ENCODE measurements at places on chromosomes 6 and 20.

DNA sequence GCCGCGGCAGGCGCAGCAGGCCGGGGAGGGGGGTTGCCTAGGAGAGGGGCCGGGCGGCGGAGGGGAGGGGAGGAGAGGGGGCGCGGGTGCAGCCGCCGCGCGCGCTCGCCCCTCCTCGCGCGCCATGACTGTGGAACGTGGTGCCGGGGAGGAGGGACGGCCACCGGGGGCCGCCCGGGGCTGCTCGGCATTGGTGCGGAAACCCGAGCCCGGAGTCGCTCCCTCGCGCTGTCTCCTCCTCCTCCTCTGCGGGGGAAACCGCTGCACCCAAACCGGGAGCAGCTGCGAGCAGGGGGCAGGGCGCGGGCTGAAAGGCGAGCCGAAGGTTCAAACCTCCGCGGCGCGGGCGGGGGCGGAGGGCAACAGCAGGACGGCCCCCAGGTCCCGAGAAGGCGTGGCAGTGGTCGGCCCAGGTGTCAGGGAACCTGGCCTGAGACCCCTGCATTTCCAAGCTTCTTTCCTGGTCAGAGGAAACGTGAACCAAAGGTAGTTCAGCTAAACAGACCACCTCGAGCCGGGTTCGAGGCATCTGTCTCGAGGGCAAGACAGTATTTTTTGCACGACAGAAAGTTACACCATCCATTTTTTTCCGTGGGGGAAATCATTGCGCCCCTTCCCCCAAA is 1.4 kb upstream of the TRERF1 start:
- peak; percentile 68 for DNase-seq

DNA sequence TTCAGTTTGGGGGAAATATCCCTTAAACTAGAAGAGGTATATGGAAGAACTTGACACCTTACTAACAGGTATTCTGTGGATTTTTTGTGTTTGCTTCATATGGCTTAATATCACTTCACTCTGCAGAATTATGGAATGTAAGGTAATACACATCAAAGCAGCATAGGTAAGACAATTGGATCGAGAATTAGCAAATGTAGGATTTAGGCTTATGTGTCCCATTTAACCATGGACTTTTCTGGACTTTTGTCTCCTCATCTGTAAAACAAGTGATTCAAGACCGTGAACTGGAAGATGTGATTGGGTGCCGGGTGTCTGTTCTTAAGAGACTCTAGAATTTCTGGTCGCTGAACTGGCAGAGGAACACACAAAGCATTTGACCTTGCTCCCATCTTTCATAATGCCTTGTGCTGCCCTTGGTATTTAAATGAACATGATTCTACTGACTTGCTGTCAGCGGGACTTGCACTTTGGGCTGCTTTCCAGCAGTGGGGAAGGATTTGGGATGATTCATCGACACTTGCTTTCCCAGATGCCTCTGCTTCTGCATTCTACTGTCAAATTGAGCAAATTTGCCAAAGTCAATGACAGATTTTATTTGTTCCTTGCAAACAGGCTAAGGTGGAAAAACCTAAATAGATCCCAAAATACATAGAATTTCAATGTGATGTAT is 199.8 kb downstream of the PLCB1 start:
- DNase-seq: no peak

DNA sequence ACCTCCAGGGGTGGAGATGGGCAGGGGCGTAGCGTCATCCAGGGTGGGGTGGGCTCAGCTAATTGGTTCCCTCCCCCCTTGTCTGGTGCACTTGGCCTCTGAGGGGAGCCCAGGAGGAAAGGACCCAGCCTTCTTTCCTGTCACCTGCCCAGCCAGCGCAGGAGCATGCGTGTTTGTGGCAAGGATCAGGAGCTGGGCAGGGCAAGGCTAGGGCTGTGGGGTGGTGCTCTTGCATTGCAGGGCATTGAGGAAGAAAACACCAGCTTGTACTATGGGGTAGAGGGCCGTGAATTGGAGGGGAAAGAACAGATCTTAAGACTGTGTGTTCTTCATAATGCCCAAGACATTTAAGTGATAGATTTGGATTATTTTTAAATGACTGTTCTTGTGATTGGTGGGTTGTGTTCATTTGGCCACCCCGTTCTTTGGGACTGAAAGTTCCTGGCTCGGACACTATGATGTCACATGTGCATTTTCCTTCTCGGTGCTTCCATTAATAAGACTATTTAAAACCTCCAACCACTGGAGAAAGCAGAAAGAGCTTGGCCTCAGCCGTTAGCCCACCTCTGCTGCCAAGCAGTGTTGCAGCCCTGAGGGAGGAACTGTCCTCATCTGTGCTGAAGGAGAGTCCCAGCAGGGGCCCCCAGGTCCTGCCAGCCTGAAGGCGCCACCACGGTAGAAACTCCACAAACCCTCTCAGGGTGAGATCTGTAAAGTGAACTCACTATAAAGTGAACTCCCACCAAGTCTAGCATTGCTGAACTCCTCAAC is 136.2 kb upstream of the INSM1 start:
- no peak for DNase-seq

DNA sequence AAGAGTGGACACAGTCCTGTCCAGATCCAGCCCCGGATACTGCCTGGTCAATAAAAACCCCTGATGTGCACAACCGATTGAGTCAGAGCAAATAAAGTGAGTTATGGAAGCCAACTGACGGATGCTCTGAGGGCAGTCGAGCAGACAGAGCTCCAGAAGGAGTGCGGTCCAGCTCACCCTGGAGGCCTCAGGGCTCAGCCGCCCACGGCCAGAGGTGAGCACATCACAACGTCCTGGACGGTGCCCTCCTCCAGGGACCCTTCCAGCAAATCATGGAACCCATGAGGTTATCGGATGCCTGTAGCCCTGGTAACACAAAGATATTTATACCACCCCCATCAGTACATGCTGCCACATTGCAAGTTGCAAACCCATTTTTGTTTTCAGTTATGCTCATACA is 44.0 kb upstream of the SMOC2 start:
- no peak for DNase-seq

DNA sequence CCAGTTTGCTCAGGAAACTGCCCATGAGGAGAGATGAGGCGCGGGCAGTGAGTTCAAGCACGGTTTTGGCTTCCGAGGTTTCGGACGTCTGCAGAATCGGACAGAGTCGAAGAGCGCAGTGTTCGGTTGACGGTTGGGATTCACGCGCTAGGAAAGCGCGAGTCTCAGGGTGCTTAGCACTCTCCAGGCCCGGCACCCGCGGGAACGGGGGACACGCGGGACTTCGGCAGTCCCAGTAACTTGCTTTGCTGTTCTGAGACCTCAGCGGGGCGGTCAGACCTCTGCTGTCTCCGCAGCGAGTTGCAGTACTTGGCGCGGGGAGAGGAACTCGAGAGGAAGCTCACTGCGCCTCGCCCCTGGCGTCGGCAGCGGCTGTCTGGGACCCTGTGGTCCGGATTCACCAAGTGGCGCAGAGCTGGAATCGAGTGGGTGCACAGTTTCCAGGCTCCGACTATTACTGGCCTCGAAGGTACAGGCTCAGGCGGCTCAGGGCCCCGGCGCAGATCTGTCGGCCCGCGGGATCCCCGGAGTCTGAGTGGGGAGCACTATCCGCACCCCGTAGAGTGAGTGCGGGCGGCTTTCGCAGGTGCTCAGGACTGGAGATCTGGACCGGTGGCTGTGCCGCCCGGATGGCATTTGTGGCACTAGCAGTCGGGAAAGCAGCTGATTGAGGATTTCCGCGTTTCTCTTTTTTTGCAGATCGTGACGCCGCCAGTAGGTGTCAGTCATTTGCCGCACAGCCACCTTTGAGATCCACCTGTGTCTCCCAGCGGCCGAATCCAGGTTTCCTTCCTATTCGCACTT is at the start of gene POM121L2:
Gene POM121L2, minus strand, starts transcription at position 128 of the 804 bp plus-strand sequence. Its CDS starts 103 bp downstream, at position 25.
- DNase-seq: peak; percentile 80

DNA sequence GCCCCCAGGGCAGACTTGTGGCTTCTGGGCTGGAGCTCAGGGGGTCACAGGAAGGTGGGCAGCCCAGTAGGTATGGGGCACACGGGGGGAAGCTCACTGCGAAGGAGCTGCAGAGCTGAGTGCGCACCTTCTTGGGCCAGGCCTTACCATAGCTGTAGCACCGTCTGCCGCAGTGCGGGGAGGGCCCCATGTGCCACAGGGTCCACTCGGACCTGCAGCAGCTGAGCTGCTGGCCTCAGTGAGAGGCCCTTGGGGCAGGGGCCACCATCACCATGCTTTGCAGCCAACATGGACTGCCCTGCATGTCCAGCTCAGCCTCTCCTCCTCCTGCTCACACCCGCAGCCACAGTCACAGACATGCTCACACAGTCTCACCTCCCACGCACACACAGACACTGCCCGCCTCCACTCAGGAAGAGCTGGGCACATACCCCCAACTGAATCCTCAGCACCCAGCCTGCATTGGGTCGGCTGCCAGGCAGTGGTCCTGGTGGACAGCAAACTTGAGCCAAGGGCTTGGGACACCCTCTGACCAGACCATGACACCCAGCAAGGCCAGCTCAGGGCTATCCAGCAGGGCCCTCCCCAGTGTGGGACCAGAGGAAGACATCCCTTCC is 35.3 kb downstream of the YTHDF1 start:
- DNase-seq: no peak

DNA sequence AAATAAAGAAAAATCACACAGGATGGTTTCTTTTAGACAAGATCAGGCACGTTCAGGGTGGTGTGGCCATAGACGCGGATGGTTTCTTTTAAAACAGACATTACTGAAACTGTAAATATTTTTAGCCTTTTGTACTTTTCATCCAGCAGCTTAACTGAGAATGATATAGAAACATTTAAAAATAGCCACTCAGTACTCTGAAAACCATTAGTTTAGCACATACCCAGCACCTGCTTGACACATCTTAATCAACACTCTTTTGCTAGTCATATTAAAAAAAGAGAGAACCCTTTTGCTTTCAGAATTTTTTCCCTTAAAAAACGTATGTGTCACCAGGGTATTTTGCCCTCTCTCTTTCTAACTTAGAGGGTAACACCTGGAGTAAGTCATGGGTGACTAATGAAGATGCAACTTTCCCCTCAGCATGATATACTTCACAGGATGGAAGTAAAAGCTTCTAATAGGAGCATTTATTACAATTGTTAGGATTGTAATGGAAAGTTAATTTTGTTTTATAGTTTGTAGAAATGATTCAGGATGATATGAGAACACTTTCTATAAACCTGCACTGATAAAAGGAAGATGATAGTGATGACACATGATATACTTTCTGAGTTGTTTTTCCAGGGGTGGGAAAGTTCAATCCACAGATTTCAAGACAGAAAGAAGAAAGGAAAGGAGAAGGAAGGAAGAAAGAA is 45.2 kb downstream of the BACH2 start:
- no peak for DNase-seq

GRCh38 chr6:25623879-25624278 is 28.1 kb upstream of the SCGN start:
- DNase-seq: no peak

DNA sequence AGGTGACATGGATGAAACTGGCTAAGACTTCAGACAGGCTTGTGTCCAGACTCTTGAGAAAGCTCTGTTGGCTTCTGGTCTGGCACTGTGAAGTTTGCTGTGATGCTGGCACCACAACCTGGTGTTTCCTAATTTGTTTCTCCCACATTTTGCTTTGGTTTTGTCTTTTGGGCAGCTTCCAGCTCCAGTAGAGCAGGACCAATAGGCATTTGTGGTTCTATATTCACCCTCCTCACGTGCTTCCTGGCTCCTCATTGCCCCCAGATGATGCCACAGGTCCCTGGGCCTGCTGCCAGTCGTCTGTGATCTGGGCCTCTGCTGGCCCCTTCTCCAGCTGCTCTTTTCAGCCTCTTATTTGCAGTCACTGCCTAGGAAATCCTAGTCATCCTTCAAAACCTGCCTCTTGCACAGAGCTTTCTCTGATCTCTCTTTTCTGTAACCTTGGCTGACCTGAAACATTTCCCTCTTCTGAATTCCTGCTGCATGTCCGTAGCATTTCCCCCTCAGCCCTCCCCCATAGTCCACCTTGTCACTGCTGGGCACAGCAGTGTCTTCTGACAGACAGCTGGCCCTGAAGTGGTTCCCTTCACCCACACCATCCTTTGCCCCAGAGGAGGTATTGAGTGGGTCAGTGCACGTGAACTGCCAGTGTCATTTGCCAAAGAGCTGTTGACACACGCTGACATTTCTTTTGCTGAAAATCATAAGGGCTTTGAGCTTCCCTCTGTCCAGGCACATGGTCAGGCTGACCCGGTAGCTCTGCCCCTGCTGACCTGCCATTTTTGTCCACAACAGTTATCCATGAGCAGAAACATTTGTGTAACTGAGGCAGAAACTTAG is 63.0 kb downstream of the PTPN1 start:
- DNase-seq: no peak

GRCh38 chr6:118876814-118877213 is 17.1 kb upstream of the ASF1A start:
- no peak for DNase-seq

- no peak for DNase-seq
These were observed 40.6 kb downstream of the TRIM38 start for GRCh38 chr6:26003102-26003694.

- no peak for DNase-seq
These were observed 91.9 kb downstream of the TAF4 start for GRCh38 chr20:61973515-61974356.

- no peak for DNase-seq
These were observed 19.3 kb upstream of the EFCAB8 start for GRCh38 chr20:32839227-32839981.

- DNase-seq: no peak
These were observed 73.2 kb downstream of the INSM1 start for GRCh38 chr20:20440886-20441658.

GRCh38 chr6:154462425-154462824 is 48.1 kb downstream of the CNKSR3 start:
- DNase-seq: no peak

- DNase-seq: no peak
These were observed 920 bp downstream of the ZBTB12 start for GRCh38 chr6:31900917-31901414.

DNA sequence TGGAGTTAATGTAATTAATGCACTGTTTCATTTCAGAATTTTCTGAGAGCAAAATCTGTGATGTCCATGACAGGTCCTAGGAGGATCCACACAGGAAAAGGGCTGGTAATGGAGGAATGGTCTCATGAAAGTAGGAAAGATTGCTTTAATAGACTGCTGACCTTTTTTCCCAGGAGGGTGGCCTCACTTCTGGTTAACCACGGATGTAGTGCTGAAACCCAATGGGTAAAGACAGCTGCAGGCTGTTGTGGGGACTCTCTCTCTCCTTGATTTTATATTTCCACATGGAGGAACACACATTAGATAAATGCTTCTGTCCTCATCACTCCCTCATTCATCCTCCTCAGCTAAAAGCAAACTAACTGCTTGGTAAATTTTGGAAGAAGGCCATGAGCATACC is 23.6 kb upstream of the RIPOR2 start:
- no peak for DNase-seq

DNA sequence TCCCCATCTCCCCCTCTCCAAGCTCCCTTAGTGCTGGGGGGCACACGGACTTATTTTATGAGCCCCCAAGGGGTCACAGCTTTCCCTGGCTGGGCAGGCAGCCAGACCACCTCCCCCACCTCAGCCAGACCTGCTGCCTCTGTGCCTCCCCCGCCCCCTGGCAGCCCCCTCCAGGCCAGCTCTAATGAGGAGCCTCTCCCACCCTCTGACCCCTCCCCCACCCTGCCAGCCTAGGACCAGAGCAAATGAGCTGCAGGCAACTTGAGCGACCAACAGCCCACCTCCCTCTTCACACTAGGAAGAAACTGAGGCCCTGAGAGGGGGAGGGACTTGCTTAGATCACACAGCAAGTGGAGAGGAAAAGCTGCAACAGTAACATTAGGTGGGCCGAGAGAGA is 1.9 kb downstream of the GDF5 start:
- no peak for DNase-seq
